ENCODE measurements at places on chromosomes 12 and 14. TPM values are rescaled to one million over a fixed set of nuclear protein-coding genes. Genes with fewer than 3 reads are reported as not detected.

The ALX1 gene
- not detected for total RNA-seq

The OR6C74 gene
- total RNA-seq = not detected

The OR4K1 gene
- not detected for total RNA-seq

The RPGRIP1 gene
- total RNA-seq = 0.39 TPM

The LRIG3 gene
- total RNA-seq = 33.0 TPM

The WDR20 gene
- total RNA-seq = 13.7 TPM

The CABP1 gene
- not detected for total RNA-seq

The EML5 gene
- total RNA-seq = 0.13 TPM

The SYT10 gene
- total RNA-seq = not detected

The PPM1H gene
- 1.3 TPM for total RNA-seq

The FBXO21 gene
- 117 TPM for total RNA-seq

The BTBD6 gene
- 33.4 TPM for total RNA-seq

The TSPAN8 gene
- total RNA-seq = not detected

The MTA1 gene
- total RNA-seq = 31.7 TPM

The ADAMTS20 gene
- total RNA-seq = not detected

The TCL1B gene
- total RNA-seq = not detected

The KRT79 gene
- not detected for total RNA-seq

The PLEKHG7 gene
- total RNA-seq = not detected

The PRR4 gene
- total RNA-seq = 0.51 TPM

The PROX2 gene
- total RNA-seq = not detected

The TMEM132D gene
- total RNA-seq = not detected

The CAPS2 gene
- total RNA-seq = 0.26 TPM

The SERPINA10 gene
- not detected for total RNA-seq

The KRT2 gene
- total RNA-seq = not detected

The SLC6A15 gene
- 7.7 TPM for total RNA-seq

The FGF6 gene
- total RNA-seq = not detected

The MYH6 gene
- total RNA-seq = not detected

The TPPP2 gene
- not detected for total RNA-seq

The PLEKHH1 gene
- 0.13 TPM for total RNA-seq

The ACVRL1 gene
- 416 TPM for total RNA-seq

The PIWIL1 gene
- not detected for total RNA-seq

The CLEC2B gene
- 53.5 TPM for total RNA-seq

The TAS2R30 gene
- total RNA-seq = 2.0 TPM

The SDR9C7 gene
- total RNA-seq = not detected

The GTF2H3 gene
- total RNA-seq = 20.7 TPM

The KRT78 gene
- not detected for total RNA-seq

The SMIM10L1 gene
- total RNA-seq = 3.2 TPM
